ENCODE measurements at places on chromosomes 11 and 22.

- DNase-seq = no peak
Measured at GRCh38 chr11:62069986-62070919, 53.6 kb upstream of the INCENP start.

GRCh38 chr11:128732471-128733277, 38.8 kb downstream of the FLI1 start:
- DNase-seq = peak; percentile 57

GRCh38 chr11:117026593-117027330, 71.5 kb downstream of the SIK3 start:
- no peak for DNase-seq

DNA sequence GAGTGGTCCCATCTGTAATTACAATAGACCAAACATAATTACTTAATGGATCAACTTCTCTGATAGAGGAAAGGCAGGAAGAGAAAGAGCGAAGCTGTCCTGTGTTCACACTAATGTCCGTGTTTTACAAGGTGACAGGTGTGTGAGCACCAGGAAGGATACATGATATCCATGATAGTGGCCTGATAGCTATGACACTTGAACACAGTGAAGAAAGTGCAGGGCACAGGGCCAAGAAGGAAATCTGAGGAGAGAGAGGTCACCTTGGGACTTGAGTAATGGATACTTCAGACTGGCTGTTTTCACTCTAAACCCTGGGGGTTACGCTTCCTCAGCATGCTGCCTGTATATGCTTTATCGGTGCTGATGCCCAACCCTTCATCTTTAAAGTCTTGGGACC, 29.4 kb downstream of the TUB start:
- DNase-seq = no peak

GRCh38 chr11:110711776-110712658, at the start of gene ARHGAP20:
Gene ARHGAP20 (minus strand): TSS chr11:110712437. CDS start chr11:110712231, 206 bp downstream.
- peak; percentile 17 for DNase-seq

- DNase-seq = no peak
Measured at GRCh38 chr22:44543781-44544477, 45.9 kb upstream of the RTL6 start.

DNA sequence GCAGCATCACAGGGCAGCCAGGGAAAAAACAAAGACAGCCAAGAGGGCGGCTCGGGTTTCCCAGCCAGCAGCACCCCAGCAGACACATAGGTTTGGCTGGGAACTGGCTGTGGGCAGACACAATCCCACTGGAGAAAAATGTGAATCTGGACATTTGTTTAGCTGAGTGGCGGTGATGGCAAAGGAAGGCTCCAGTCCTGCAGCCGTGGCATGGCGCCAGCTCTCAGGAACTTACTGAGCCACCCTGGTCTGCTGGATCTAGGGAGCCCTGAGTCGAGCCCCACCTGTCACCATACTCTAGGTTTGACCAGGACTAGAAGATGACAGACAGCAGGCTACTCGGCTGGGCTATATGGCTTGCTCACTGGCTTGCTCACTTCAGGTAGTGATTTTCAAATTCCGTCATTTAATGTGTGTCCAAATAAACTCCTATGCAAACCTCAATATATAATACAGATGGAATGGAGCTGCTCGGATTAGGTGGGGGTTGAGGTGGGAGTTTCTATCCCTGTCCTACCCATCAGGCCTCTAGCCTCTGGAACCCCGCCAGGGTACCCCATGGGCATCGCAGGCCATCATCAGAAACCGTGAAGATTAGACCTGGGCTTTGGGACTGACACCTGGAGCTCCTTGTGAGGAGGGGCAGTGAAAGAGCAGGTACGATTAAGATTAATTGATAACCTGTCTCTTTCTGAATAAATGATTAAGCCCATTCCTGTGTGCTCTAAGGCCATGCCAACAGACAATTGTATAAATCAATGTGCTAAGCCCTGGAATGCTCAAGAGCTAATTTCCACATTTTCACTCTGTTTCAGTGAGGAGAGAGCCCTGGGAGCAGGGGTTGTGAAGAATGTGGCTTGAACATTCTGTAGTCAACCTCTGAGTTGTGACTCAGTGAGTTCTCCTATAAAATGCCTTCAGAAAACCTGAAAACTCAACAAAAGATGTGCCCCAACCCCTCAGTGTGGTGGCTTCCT, 42.5 kb downstream of the GALNT18 start:
- DNase-seq = no peak

DNA sequence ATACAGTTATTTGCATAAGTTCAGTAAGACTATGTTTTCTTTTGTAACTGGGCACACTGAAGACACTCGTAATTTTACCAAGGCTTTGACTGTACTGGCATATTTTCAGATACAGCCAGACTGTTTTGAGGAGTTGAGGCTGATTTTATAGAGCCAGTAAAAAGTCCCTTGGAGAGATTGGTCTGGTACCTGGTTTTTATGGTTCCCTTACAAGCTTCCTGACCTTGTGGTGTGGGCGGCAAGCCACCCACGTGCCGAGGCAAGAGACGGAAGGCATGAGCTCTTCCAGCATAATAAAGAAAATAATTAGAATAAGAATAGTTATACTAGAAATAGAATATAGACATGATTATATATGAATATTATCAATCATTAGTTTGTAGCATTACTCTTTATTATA, 11.3 kb upstream of the GSTP1 start:
- no peak for DNase-seq

DNA sequence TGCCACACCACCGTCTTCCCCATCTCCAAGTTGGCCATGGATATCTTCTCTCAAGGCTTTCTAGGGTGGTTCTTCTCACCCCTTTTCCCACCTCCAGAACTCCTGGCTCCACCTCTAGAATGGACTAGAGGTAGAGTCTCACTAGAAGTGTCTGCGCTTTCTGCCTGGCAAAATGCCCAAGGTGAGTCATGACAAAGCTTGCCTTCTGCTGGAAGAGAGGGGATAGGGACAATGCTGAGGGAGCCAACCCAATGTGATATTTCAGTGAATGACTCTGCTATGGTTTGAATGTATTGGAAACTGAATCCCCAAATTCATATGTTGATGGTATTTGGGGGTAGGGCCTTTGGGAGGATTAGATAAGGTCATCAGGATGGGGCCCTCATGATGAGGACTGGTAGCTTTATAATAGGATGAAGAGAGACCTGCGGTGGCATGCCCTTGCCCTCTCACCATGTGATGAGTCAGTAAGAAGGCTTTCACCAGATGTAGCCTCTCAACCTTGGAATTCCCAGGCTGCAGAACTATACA, 4.1 kb upstream of the CD82 start:
- DNase-seq = no peak

- no peak for DNase-seq
Measured at GRCh38 chr11:75760710-75761493, 7.7 kb upstream of the DGAT2 start.

- no peak for DNase-seq
Measured at GRCh38 chr11:45282081-45282480, 4.1 kb downstream of the SYT13 start.

- DNase-seq = no peak
Measured at GRCh38 chr11:65356394-65356972, 1.9 kb downstream of the TIGD3 start.

DNA sequence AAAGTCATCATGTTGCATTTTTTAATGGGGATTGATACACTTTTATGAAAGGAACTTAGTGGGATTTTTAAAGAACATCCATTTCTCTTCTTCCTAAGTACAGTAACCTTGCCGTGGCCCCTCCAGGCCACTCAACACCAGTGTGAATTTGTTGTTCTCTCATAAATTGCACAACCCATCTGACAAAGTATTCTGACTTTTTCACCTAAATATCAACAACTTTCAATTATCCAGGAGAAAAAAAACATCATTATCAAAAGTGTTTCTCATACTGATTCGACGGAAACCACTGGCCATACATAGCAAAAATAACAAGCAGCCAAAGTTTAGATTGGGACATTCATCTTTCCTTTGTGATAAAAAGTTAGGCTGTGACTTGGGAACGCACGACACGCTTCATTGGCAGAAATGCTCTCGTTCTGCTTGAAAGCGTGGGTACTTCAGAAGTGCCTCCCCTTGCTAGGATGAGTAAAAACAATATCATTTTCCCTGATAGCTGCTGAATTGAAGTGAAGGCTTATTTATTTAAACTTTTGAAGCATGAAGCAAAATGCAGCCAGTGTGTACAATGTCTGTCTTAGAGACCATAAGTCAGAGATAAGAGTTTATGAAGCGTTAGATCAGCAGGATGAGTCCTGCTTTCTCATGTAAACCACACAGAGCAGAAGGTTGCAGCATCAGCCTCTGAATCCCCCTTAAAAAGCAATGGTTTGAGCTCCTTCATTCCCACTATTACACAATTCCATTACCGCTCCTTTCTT, 20.6 kb upstream of the EIF3M start:
- DNase-seq = no peak
